ENCODE measurements at places on chromosomes 3 and 15.

DNA sequence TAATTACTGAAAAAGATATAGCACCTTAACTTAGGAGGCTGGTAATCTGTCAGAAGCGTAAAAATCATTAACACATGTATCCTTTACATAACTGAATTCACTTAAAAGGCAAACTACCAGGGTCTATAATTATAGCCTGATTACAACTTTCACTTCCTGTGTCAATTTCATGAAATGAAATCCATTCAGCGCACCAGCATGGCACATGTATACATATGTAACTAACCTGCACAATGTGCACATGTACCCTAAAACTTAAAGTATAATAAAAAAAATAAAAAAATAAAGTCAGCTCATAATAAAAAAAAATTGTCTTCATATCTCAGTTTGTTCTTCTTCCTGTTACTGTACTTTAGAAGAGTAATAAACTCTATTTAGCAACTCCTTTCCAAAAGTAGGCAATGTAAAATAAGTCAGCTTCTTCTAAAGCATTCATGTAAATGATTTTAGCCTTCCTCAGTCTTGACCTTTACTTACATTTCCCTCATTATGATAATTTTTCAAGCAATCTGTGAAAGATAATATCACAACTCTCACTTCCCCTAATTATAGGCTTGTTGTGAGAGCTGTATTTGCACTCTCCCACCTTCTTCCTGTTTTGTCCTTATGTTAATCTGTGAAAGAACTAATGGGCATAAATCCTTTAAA is 50.1 kb downstream of the KBTBD8 start:
- DNase-seq, result no peak

DNA sequence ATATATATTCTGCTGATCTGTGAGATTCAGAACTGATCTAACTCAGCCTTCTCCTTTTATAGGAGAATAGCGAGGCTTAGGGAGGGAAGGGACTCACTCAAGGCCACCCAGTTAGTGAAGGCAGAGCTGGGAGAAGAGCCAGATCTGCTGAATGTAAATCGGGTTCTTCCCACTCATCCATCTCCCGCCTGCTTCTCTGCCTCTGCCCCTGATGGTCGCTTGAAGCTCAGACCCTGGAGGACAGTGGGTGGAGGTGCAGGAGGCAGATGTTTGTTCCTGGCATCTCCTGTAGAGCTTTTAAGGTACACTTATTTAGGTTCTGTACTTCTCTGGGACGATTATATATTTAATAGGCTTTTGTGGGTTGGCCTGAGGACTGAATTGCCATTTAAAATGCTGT is 4.3 kb downstream of the PDIA5 start:
- no peak for DNase-seq

DNA sequence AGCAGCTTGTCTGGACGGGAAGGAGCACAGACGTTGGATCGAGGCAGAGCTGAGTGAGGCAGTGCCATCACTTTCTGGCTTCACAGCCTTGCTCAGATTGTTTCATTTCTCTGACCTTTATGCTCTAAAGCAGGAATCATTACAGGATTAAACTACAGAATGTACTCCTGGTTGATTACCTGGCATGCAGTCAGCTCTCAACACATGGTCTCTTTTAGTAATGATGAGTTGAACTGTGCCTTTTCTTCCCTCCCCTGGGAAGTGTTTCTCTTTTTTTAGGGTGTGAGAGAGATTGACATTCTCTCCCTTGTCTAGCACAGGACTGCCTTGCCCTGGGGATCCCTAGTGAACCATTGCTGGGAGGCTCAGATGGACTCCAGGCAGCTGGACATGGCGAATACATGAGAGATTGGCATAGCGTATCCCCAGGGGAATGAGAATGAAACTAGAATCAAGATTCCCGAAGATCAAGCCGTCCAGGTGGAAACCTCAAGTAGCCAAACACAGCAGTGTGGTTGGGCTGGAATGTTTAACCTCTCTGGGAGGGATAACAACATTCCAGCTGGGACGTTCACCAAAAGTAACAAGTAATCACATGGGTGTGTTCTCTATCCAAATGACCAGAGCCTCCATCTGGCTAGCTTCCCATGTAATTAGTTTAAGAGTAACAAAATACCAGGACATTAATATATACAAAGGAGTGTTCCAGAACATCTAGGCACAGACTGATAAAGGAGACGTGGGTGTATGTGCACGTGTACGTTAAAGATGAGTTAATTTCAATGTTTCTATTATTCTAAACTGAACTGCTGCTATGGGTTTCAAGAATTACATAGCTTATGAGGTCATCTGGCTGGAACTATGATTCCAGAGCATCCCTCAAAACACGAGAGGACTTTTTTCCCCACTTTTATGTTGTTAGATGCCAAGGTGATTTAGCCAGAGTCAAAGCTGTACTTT is 118.6 kb upstream of the NR2E3 start:
- DNase-seq, result no peak

GRCh38 chr3:35223632-35224394 is 415.5 kb upstream of the ARPP21 start:
- no peak for DNase-seq

- DNase-seq, result no peak
Observed at GRCh38 chr3:46094506-46094905, 67.2 kb upstream of the XCR1 start.

DNA sequence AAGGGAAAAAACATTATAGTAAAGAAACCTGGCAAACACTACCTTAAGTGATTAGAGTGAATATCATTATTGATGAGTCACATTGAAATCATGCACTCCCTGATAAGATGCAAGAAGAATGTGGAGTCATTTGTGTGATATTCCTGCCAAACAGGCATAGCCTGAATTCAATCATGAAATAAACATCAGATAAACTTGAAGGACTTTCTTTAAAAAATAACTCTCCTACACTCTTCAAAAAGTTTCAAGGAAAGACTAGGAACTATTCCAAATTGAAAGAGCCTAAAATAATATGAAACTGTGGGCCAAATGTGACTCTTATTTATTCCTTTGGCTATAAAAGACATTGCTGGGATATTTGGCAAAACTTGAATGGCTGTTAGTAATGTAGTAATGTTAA is 625.7 kb upstream of the LMCD1 start:
- no peak for DNase-seq

GRCh38 chr15:57565311-57565710 is 26.4 kb upstream of the MYZAP start:
- no peak for DNase-seq

DNA sequence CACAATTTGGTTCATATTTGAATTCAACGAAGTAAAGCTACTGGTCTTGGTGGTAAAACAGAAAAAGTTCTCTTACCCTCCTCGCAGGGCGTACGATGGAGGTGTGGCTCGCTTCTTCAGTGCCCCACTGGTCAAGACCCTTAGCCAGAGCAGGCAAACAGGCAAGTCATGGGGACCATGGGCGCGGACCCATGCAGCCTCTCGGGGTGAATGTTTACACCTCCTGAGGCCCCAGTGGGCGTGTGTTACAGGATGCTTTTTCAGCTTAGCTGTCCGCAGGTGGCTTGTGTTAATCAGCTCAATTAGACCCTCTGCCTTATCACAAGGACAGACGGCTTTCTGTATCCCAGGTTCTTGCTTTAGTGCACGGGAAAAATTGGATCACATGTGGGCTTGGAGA is 991.8 kb downstream of the GBE1 start:
- no peak for DNase-seq

DNA sequence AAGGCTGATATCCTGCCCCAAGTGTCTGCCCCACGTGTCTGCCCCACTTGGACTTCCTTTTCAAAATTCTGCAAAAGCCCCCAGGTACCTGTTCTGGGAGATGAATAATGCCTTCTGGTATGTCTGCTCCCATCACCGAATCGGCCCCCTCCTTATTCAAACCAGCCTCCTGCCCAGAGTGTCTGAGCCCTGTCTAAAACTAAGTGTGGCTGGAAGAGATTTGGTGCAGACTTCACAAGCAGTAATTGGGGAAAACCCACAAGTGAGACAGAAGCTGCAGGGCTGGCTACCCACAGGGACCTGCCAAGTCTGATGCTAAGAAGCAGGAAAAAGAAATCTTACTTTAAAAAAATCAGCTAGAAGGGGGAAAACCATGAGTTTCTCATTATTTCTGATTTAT is 85.1 kb downstream of the DUT start:
- DNase-seq, result no peak

DNA sequence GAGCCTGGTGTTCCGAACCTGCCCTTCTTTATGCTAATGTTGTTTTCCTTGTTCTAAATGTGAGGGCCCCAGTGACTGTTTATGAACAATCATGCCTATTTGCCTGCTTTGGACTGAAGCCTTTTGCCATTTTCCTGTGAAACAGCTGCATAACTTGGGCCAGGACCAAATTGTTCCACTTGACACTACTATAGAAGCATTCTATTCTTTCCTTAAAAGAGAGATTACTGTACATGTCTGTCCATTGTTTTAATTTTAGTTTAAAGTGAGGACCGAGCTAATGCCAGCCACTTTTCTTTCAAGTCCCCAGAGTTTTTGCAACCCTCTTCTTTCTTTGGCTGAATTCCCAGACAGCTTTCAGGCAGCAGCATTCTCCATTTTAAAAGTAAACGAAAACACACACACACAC is 980.3 kb downstream of the CADM2 start:
- DNase-seq, result no peak

GRCh38 chr15:59399465-59400102 is 26.9 kb upstream of the MYO1E start:
- no peak for DNase-seq

DNA sequence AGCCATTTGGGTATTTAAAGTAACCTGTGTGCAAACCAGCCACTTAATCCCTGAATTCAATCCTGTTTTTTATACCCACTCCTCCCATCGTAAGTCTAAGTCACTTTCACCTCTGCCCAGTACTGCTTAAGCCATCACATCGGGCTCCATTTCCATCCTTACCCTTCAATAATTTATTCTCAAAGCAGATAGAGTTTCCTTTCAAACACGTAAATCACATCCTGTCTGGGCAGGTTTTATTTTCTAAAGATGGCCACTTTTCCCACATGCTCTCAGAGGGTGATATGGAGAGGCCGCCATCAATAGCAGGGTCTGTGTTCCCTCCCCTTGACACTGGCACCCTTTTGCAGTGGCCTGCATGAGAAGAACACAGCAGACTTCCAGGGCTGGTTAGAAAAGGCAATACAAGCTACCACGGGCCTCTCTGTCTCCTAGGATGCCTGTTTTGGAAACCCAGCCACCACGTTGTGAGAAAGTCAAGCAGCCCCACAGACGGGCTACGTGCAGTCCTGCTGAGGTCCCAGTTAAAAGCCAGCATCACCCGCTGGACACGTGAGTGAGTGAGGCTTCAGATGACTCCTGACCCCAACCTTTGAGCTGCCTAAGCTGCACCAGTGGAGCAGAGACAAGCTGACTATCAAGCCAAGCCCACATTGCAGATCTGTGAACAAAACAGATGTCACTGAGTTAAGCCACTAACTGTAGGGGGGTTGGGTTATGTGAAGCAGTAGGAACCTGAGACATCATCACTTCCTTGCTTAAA is 241.8 kb upstream of the SLCO3A1 start:
- DNase-seq, result no peak

GRCh38 chr15:42707068-42707467 is 29.9 kb downstream of the CDAN1 start:
- DNase-seq, result no peak

DNA sequence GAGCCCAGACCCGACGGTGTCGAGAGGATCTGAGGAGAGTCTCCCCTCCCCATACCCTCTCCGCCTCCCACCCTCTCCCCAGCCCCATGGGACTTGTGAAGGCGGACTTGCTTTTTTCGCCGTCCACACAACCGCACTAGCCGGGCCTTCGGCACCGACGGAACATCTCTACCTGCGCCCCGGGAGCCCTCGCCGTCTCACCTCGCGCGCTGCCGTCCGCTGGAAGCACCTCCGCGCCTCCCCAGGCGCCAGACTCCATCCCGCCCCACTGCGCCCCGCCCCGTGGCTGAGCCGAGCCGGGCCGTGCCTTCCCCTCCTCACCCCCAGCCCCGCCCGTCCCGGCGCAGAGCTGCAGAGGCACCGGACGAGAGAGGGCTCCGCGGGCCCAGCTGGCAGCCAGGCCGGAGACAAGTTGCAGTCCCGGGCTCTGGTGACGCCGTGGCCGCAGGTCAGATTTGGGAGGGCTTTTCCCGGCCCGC is at the start of the genes DUOX1 and DUOXA1:
Gene DUOX1 (plus strand): TSS at position 344 of the 479 bp plus-strand sequence. CDS start 1,973 bp downstream, outside the sequence.
Gene DUOXA1 (minus strand): TSS at position 229 of the 479 bp plus-strand sequence. CDS start 6,865 bp downstream, outside the sequence.
- DNase-seq, result peak; percentile 28

DNA sequence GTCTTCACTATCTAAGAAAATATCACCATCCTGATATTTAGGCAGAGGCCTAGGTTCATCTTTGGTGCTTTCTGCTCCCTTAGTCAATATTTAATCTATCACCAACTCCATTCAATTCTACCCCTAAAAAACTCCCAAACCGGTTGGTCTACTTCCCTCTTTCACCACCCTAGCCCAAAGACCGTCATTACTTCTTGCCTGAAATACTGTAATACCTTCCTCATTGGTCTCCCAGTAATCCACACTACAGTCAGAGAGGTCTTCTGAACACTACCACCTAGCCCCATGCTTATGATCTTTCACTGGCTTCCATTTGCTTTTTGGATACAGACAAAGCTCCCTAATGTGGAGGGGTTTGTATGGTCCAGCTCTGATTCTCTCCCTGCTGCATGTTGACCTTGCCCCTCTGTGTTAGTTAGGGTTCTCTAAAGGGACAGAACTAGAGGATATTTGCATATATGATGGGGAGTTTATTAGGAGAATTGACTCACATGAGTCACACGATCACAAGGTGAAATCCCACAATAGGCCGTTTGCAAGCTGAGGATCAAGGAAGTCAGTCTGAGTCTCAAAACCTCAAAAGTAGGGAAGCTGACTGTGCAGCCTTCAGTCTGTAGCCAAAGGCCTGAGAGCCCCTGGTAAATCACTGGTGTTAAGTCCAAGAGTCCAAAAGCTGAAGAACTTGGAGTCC is 36.4 kb upstream of the ATP2C1 start:
- DNase-seq, result no peak

DNA sequence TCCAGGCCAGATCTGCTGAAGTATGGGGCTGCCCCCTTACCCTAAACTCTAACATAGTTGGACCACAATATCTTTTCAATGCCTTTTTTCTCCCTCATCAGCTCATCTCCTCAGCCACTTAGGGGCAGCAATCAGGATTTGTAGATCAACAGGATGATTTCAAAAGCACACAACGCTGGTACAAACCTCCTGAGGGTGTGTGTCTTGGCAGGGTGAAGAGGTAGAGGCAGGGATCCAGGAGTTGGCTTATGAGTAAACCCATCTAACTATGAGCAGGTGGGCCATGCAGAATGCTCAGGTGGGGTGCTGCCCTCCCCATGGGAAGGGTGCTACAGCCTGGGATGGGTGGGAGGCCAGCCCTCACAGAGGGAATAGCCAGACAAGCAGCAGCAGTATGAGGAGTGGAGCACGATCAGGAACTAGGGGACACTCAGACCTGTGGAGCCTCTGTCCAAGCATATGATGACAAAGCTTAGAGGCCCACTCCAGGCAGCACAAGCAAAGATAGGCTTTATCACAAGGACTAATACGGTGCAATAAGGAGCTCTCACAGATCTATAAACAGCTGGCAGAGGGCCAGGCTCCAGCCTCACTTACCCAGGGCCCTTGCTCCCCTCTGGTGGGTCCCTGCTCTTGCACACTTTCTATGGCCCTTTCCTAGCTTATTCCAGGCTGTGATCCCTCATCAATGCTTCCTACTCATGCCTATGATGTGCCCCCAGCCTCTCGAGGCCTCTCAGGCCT is 32.2 kb downstream of the IL20RB start:
- no peak for DNase-seq

- no peak for DNase-seq
Observed at GRCh38 chr3:29379097-29379496, 98.2 kb downstream of the RBMS3 start.
